ENCODE measurements at places on chromosomes 3 and 15.
A peak's percentile ranks its signal among the peaks of the same experiment; 100 is the strongest.

- peaks cover 14% of the 10 kb centered on the region for H3K36me3 ChIP-seq
- no peak overlapping the region for H3K27ac ChIP-seq
- H3K27me3 ChIP-seq = no peaks in the 10 kb centered on the region
- H3K4me3 ChIP-seq = no peak overlapping the region
- no peak for DNase-seq
Observed at GRCh38 chr15:25793354-25794050, 69.6 kb downstream of the ATP10A start.

- no peak within 1 kb of the TSS for H3K4me3 ChIP-seq
- H3K36me3 ChIP-seq = no peaks in the 10 kb centered on the region
- no peak for DNase-seq
Observed at GRCh38 chr3:50204804-50205412, at the start of gene SLC38A3. Gene SLC38A3 (plus strand): TSS chr3:50205271. CDS start chr3:50214200, 8,929 bp downstream.

DNA sequence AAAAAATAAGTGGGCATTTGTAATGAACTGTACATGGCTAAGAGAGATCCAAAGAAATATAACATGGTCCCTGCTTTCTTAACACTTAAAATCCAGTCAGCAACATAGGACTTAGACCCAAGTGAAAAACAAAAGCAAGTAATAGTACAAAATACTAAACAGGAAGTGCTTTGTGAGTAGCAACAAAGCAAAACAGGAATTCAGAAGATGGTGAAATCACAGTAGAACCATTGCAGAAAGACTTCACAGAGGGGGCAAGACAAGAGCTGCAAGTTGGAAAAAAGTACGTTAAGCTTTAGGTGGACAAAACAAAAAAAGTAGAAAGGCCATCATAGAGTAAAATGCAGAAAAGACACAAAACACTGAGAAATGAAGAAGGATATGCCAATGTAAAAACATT, 116.0 kb downstream of the TBC1D5 start:
- no peak for DNase-seq
- H3K4me1 ChIP-seq = peaks cover 12% of the 10 kb centered on the region
- no peaks in the 10 kb centered on the region for H3K36me3 ChIP-seq
- no peak overlapping the region for H3K4me3 ChIP-seq
- H3K27me3 ChIP-seq = no peaks in the 10 kb centered on the region

DNA sequence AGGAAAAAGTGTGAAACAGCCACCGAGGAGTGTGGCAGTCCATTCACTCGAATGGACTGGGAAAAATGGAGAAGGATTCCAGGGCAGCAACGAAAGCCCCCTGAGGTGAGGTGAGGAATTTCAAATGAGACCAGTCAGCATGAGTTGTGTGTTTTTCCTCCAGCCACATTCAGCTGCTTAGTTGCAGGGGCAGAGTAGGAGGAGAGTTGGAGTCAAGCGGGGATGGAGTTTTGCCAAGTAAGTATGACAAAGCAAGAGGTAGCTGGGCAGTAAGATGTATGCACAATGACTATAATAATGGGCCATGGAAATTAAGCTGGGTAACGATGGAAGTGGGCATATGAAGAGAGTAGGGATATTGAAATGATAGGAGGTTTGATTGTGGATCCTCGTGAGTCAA, 64.4 kb downstream of the CCDC54 start:
- no peak for DNase-seq
- no peak overlapping the region for H3K27ac ChIP-seq

DNA sequence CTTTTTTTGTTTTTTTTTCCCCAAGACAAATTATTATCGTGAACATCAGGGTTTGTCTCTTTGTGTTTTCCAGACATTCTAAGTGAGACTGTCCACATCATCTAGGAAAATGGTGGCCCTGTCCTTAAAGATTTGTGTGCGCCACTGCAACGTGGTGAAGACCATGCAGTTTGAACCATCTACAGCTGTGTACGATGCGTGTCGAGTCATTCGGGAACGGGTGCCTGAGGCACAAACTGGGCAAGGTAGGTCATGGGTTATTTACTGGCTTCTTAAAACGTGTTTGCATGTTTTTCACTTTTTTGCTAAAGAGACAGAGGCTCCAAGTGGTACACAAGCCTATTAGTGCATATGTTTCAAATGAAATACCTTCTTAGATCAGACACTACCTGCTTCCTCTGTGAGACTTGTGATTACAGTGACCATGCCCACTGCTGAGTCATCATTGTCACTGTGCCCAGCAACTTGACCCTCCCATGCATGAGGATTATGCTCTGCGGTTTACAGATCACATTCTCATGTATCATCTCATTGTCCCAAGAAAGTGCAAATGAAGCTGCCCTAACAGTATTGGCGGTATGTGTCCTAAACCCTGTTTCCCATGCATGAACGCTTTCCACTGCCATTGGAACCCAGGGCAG, 395.2 kb upstream of the TPM1 start:
- no peak for DNase-seq
- H3K27me3 ChIP-seq = no peaks in the 10 kb centered on the region
- no peaks in the 10 kb centered on the region for H3K36me3 ChIP-seq
- no peak overlapping the region for H3K27ac ChIP-seq

GRCh38 chr3:78754066-78754743, 1013.6 kb downstream of the ROBO1 start:
- H3K4me1 ChIP-seq = no peaks in the 10 kb centered on the region
- H3K36me3 ChIP-seq = no peaks in the 10 kb centered on the region
- H3K27ac ChIP-seq = no peak overlapping the region
- no peak overlapping the region for H3K4me3 ChIP-seq
- H3K27me3 ChIP-seq = no peaks in the 10 kb centered on the region

- H3K27ac ChIP-seq = peak within 1 kb of the TSS; percentile 98
- peak; percentile 84 for DNase-seq
- H3K4me3 ChIP-seq = peak within 1 kb of the TSS; percentile 96
- H3K27me3 ChIP-seq = peaks cover 2% of the 10 kb centered on the region
- peaks cover 20% of the 10 kb centered on the region for H3K4me1 ChIP-seq
Observed at GRCh38 chr3:31532587-31533168, at the start of gene STT3B. Gene STT3B (plus strand): TSS chr3:31532925. CDS start chr3:31532999, 74 bp downstream.

DNA sequence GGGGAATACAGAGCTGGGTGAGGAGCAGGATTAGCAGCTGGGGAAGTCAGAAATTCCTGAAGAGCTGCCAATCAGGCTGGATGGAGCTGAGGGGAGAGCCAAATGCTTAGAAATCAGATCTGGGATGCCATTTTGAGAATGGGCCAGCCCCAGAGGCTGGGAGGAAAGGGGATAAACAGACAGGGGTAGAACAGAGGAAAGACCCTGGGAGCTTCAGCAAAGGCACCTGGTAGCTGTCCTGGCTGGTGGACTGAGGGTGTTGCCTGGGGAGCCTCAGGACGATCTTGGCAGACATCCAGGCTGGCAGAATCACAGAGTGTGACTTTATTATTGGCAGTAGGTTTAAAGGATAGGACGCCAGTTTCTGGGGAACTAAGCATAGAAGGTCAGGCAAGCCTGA, 97.8 kb downstream of the SQOR start:
- no peak for DNase-seq
- no peak overlapping the region for H3K27ac ChIP-seq
- H3K4me1 ChIP-seq = no peaks in the 10 kb centered on the region
- H3K27me3 ChIP-seq = peaks cover 7% of the 10 kb centered on the region
- H3K4me3 ChIP-seq = no peak overlapping the region
- no peaks in the 10 kb centered on the region for H3K36me3 ChIP-seq

- no peak for DNase-seq
- H3K36me3 ChIP-seq = no peaks in the 10 kb centered on the region
- H3K27ac ChIP-seq = no peak overlapping the region
- no peaks in the 10 kb centered on the region for H3K4me1 ChIP-seq
Observed at GRCh38 chr15:80010131-80010673, 39.2 kb upstream of the BCL2A1 start.

GRCh38 chr15:74616366-74616939, 817 bp downstream of the CLK3 start:
- H3K27ac ChIP-seq = peak overlapping the region; percentile 87
- peaks cover 32% of the 10 kb centered on the region for H3K4me1 ChIP-seq
- DNase-seq = peak; percentile 46
- no peaks in the 10 kb centered on the region for H3K27me3 ChIP-seq

DNA sequence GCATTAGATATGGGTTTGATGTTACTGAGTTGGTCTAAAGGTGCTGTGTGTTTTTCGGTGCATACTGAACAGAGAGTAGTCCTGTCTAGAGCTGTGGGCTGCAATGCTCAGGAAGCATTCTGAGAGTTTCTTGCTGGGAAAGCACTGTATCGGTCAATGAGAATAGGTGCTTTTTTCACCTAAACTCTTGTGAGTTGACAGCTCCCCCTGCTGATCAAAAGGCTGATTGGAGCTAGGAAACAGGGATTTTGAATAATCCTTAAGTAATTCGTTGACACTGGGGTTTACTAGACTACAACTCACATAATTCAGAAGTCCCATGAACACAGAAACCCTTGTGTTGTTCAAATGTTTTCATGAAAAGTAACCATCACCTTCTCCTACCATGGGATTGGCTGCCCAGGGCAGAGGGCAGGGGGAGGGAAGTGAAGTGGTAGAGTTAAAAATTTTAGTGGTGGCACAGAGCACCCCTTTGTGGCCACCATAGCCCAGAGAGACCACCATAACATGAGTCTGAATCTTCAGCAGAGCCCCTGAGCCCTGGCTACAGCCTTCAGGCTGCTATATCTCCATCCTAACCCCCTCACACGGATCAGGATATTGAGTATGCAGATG, 13.0 kb upstream of the MANF start:
- peaks cover 5% of the 10 kb centered on the region for H3K27me3 ChIP-seq
- no peak for DNase-seq
- no peak overlapping the region for H3K27ac ChIP-seq
- H3K36me3 ChIP-seq = no peaks in the 10 kb centered on the region
- no peaks in the 10 kb centered on the region for H3K4me1 ChIP-seq

DNA sequence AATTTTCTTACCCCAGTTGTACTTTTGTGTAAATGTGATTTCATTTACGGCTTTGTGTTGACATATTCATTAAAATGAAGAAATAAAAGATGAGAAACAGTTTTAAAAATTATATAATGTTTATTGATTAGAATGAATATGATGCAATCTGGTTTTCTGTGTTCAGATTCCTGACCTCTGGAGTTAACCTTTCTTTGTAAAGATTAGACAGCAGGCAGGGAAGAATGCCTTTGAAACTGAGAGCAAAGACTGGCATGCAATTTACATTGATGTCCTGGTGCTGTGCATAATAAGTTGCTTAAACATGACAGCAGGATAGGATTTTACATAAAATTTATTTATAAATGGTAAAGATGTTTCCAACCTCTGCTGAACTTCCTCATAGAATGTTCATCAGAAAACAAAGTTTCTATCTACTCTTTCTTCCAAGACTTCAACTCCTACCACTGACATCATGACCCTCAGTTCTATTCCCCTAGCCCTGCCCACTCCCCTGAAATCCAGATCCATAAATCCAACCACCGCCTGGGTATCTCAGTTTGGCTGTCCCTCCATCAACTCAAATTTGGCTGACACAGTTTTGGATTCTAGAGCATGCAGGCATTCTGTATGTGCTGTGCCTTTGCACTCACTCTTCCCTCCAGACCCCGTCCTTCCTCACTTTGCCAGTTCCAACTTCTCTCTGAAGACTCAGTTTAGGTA, 1.7 kb downstream of the HGD start:
- H3K4me3 ChIP-seq = no peak overlapping the region
- no peaks in the 10 kb centered on the region for H3K36me3 ChIP-seq
- peaks cover 3% of the 10 kb centered on the region for H3K27me3 ChIP-seq
- DNase-seq = no peak
- H3K4me1 ChIP-seq = peaks cover 11% of the 10 kb centered on the region
- no peak overlapping the region for H3K27ac ChIP-seq

DNA sequence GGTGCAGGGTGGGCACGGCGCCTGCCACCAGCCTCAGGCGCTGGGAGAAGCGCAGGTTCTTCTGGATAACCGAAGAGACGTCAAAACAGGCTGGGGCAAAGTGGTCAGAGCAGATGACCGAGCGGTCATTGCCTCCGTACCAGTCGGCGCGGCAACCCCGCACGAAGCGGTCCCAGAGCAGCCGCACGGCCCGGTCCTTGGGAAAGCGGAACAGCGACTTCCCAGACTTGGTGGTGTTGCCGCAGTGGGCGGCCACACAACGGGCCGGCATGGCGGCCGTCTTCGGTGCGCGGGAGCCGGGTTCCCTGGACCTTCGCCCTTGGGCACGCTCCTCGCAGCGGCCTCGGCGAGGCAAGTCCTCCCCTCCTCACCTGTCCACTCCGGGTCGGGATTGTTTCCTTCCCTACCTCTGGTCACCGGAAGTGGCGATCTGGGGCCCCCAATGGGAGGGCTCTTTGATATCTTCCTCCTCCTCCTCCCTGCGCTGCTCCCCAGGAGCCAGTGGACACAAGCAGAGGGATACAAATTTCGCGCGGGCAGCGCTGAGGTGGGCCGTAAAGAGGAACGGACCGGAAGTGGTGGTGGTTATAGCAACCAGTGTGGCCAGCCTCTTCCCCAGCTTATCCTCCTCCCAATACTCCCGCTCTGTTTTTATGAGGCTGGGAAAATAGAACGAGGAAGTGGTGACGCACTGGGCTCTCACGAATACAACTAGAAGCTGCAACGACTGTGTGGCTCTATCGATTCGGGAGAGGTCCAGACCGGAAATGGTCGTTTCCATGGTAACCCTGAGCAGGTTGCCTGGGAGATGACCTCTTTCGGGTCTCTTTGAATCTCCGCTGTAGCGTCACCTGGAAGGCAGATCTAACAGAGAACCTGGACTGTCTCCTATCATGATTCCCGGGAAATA, at the start of the genes LRRC49 and THAP10:
TSS of gene LRRC49 (plus strand) at position 825 of the 910 bp plus-strand sequence. CDS start at position 894, 69 bp downstream.
TSS of gene THAP10 (minus strand) at position 432 of the 910 bp plus-strand sequence. CDS start at position 271, 161 bp downstream.
- H3K27ac ChIP-seq = no peak within 1 kb of the TSS
- peaks cover 10% of the 10 kb centered on the region for H3K4me1 ChIP-seq
- no peaks in the 10 kb centered on the region for H3K36me3 ChIP-seq

DNA sequence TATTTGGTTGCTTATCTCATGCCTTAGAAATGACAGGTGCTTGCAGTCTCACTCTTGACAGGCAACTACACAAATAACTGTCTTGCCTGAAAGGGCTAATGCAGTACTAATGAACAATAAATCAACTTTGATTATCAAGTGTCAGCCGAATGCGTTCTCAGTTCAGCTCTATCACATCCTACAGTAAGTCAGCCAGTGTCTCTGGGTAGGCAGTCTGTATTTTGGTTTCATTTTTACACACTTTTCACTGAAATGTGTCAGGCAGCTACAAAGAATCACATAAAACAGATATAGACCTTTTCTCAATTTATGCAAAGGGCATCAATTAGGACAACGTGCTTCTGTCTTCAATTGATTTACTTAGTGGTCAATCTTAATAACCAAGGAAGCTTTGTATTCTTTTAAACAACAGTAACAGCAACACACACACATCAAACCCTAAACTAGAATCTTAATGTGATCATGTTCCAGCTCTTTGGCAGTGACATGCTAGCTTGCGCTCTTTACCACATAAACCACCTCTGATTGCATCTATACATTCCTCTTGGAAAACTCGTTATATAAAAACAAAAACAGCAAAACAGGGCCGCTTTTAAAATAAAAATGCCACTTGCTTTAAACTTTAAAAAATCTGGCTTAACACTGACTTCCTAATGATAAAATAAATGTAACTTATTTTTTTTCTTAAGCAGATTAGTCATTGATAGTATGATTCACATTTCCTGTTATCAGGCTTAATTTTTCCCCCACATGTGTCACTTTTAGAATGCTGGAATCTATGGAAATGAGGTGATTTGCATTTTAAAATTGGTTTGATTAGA, 520.4 kb downstream of the FOXP1 start:
- no peak overlapping the region for H3K27ac ChIP-seq
- H3K27me3 ChIP-seq = no peaks in the 10 kb centered on the region
- H3K4me1 ChIP-seq = peaks cover 58% of the 10 kb centered on the region
- peaks cover 16% of the 10 kb centered on the region for H3K36me3 ChIP-seq
